Activated naive CD4-positive, alpha-beta T cell treated with Interleukin-2 at 50 U/mL for 16 hours (primary cell): ENCODE measurements at places on chromosomes 1 and 21.

DNA sequence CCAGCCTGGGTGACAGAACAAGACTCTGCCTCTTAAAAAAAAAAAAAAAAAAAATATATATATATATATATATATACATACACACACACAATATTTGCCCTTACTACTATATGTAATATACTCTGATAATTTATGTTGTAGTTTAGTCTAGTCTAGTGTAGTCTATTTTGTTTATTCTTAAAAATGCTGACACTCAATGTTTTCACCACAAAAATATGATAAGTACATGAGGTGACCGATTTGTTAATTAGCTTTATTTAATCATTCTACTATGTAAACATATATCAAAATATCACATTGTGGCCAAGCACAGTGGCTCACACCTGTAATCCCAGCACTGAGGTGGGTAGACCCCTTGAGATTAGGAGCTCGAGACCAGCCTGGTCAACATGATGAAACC lies 19.8 kb upstream of the ZNF362 start:
- no peak for DNase-seq

DNA sequence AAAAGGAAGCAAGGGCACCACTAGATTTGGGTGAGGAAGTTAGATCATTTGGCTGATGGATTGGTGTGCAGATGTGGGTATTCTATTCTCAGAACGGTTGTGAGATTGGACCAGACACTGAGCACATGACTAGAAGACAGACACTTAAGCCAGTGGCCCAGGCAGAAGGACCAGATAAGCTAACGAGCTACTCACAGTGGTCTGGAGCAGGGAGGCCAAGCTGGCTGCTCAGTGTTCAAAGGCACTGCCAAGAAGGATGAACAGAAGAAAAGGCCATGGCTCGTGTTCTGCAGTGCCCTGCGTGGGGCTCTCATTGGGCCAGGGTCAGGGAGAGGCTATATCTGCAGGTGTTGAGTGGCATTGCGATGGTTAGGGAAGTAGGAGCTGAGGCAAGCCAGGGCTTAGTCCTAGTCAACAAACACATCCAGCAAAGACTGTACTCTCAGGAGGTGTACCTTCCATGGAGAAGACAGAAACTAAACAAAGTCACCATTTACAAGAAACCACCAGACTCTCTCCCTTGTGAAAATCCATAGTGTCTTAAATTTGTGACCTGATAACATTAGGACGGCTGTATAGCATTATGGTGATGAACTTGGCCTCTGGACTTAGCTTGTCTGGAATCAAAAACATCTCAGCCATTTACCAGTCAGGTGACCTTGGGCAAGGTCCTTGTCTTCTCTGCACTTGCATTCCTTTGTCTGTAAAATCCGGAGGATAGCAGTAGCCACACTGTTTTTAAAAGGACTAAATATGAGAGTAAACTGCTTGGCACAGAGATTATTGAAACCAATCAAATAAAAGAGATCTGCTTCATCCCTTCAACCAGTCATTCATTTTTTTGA lies 274.5 kb downstream of the SIPA1L2 start:
- DNase-seq: no peak

GRCh38 chr1:81484284-81484683 lies 316.4 kb upstream of the ADGRL2 start:
- DNase-seq: no peak

- no peak for DNase-seq
Observed at GRCh38 chr1:170661646-170662411, 2.1 kb upstream of the PRRX1 start.

DNA sequence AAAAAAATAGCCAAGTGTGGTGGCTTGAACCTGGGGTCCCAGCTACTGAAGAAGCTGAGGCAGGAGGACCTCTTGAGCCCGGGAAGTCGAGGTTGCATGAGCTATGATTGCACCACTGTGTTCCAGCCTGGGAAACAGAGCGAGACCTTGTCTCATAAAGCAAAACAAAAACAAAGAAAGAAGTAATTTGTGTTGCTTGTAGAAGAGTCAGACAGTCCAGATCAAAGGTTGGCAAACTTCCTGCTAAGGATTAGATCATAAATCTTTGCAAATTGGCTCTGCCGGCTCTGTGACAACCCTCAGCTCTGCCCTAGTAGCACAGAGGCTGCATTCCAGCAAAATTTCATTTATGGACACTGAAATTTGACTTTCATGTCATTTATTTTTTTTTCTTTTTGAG lies 19.0 kb upstream of the MFN2 start:
- DNase-seq: no peak

- DNase-seq: no peak
Observed at GRCh38 chr1:160419838-160420169, 19.4 kb downstream of the VANGL2 start.

DNA sequence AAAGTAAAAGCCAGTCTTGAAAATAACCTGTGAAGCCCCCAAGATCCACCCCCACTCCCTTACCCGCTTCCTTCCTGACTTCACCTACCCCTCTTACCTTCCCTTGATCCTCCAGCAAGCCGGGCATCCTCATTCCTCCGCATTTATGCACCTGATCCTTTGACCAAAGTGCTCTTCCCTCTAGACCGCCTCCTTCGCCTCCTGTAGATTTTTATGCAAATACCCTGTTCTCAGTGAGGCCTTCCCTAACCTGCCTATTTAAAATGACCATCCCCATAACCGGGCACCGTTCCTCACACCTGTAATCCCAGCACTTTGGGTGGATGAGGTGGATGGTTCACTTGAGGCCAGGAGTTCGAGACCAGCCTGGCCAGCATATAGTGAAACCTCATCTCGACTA lies 1.1 kb upstream of the NENF start:
- no peak for DNase-seq
